ENCODE measurements at places on chromosomes 5 and 9.

DNA sequence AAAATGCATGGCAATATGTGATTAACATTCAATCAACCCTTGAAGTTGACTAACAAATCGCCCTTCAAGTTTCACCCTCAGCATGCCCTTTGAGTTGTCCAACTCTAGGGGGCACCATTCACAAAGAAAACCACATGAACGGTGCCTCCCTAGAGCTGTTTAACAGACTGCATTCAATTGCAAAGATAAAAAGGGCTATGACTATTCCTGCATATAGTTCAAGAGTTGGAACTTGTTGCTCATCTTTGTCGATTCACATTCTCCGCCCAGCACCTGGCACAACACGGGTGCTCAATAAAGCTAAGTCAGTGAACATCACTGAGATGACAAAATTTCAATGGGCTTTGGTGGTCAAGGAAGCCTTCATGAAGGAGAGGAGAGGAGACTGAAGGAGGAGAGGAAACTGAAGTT, 69.6 kb upstream of the SLC30A5 start:
- no peak for DNase-seq

DNA sequence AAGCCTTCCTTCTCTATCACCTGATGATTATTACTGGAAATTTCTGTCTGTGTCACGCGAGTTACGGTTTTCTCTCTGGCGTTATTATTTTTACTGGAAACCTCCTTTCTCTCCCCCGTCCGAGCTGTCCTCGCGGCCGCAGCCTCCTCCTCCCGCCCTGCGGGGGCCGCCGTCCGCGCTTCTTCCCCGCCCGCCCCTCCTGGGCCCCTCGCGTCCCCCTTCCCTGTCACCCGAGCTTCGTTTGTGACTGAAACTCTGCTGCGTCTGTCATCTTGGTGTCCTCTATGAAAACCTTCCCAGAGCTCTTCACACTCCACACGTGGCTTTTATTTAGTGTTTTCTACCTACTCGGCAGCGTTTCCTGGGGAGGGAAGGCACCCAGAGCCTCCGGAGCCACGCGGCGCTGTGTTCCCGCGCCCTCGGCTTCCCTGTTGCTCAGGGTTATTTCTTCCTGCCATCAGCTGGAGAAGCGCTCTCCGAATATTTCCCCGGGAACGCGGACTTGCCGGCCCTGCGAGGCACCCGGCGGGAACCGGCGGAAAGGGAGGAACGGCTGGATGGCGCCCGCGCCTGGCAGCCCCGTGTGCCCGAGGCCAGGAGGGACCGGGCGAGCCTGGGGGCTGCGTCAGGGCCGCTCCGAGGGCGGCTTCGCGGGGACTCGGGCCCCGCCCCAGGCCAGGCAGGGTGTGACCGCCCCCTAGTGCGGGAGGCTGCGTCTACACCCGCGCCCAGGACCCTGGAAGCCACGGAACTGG, 33.9 kb downstream of the TRIP13 start:
- DNase-seq: peak; percentile 40

GRCh38 chr5:111415053-111415452, 97.3 kb downstream of the STARD4 start:
- no peak for DNase-seq

DNA sequence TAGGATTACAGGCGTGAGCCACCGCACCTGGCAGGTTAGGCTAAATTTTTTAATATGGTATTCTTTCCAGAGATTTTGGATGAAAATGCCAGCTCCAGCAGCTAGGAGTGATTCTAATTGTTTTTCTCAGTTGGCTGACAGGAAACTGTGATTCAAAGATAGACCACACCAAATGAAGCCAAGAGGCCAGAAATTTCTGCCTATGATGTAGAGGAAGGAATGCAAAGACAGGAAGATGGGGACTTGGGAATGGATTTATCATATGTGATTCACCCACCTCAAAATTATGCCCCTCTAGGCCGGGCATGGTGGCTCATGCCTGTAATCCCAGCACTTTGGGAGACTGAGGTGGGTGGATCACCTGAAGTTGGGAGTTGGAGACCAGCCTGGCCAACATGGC, 53.3 kb downstream of the UGCG start:
- DNase-seq: no peak

DNA sequence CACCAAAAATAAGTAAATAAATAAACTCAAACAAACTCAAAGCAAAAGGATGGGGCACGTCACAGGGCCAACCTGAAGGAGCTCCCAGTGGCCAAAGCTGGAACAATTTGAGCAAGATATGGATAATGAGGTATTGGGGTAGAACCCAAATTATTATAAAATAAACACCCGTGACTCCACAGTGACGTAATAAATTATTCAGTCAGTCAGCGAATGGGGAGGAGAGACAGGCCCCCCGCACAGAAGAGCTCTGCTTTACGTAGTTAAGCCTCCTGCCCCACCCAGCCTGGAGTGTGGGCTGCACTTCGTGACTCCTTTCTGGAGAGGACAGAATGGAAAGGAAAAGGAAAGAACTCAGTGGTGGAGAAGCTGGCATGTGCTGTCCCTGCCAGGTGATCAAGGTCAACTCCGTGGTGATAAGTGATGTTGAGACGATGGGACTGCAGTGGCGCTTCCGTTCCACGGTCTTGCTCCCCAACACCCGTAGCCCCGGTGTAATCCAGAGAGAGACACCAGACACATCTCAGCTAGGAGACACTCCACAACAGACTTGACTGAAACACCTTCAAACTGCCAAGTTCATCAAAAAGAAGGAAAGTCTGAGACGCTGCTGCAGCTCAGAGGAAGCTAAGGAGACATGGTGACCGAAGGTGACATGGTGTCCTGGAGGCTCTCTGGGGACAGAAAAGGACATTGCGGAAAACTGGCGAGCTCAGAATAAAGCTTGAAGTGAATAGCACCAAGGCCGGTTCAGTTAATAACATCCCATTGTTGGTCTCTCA, 83.3 kb upstream of the COL5A1 start:
- DNase-seq: peak; percentile 4

DNA sequence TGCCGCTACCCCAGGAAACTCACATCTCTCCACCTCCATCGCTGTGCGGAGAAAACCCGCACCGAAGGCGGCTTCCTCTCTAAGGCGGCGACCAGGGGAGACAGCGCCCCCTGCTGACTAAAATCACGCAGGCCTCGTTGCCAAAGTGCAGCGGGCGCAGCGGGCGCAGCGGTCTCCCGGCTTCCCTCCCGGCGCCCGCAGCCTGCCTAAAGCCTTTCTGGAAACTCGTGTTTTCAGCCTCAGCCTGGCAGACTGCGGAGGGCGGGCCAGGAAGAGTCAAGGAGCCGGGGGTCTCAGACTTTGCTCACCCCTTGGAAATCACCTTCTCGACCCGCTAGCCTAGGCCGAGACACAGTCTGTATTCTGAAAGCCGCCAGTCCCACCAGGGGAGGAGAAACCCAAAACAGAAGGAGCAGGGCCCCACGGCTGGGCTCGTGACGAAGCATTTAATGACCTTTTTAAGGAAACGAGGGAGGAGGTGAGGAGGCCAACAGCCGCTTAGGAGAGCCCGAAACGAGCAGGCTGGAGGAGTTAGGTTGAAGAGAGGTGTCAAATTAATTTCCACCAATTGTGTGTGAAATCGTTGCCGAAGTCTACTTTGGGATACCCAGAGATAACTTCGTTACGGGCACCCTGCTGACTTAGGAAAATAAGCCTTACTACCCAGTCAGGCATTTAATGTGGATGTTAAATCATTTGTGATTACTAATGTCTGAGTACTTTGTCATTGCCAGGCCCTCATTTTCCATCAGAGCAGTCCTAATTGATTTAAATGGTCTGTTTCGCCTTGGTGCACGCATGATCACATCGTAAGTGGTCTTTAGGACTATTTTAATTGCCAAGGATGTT, 7.3 kb upstream of the FOXB2 start:
- DNase-seq: peak; percentile 49

- no peak for DNase-seq
Observed at GRCh38 chr5:127298656-127299055, 8.1 kb downstream of the MEGF10 start.

All from ovary (tissue), 10 donors.